NCI-H1930 (cell line): ENCODE measurements at places on chromosomes 2 and 18.

DNA sequence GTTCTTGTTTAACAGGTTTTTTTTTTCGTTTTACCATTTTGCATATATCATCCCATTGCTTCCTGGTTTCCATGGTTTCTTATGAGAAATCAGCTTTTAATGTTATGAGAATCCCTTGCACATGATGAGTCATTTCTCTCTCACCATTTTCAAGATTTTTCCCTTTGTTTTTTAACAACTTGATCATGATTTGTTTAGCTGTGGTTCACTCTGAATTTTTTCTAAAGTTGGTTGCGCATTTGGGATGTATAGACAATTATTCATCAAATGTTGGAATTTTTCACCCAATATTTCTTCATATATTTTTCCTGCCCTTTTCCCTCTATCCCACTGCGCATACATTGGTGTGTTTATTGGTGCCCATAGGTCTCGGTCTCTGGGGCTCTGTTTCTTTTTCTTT is 42.4 kb upstream of the BIN1 start:
- DNase-seq = no peak

DNA sequence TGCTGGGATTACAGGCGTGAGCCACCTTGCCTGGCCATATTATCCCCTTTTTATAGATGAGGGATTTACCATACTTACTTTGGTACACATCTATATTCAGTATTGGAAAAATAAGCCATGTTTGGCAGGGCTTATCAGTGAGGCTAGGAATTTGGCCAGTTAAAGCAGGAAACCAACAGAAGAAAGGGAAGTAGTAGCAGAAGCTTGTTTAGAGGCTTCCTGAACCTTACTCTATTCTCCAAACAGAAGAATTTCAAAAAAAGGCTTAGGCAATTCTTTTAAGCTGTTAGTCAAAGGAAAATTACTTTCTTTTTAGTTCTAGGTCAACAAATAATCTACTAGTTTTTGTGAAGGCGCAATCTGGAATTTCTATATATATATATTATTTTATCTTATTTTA is 3.2 kb upstream of the GLS start:
- no peak for DNase-seq

- DNase-seq = no peak
These were observed 13.5 kb downstream of the DIS3L2 start for GRCh38 chr2:231975001-231975400.

DNA sequence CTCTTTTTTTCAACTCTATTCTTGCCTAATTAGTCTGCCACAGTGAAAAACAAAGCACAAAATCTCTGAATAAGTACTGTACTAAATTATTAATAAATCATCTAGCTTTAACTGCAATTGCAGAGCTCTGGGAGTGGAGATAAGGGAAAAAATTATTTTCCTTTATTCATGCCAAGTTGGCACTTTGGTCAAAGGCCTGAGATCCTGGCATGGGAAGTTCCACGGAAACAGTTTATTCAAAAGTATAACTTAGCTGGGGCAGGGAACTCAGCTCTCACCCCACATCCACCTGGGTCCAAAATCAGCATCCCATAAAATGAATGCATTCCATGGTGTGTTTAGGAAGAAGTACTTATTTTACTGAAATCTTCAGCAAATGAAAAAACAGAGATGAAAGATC is 185.2 kb upstream of the APCDD1 start:
- DNase-seq = no peak

GRCh38 chr2:228590681-228591080 is 409.2 kb upstream of the SPHKAP start:
- DNase-seq = no peak

DNA sequence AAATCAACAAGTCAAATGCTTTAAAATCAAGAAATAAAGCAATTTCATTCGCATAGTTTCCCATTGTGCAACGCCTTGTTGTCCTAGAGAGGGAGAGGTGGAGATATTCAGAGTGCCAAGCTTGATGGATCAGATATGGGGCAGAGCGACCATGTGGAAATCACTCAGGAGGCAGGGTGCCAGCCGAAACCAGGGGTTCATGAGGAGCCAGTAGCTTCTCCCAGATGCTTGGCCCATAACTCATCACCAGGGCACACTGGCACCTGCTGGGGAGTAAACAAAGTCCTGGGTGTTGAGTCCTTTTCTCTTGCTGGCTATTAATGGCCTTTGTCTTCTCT is 53.0 kb upstream of the ASAP2 start:
- no peak for DNase-seq

- no peak for DNase-seq
These were observed 11.7 kb downstream of the ARHGAP28 start for GRCh38 chr18:6741232-6741663.

GRCh38 chr2:240647503-240648154 is 22.3 kb downstream of the GPR35 start:
- DNase-seq = no peak

GRCh38 chr2:179571252-179571651 is 290.2 kb downstream of the ZNF385B start:
- no peak for DNase-seq

- no peak for DNase-seq
These were observed 8.0 kb downstream of the ZNF516 start for GRCh38 chr18:76487070-76487469.

DNA sequence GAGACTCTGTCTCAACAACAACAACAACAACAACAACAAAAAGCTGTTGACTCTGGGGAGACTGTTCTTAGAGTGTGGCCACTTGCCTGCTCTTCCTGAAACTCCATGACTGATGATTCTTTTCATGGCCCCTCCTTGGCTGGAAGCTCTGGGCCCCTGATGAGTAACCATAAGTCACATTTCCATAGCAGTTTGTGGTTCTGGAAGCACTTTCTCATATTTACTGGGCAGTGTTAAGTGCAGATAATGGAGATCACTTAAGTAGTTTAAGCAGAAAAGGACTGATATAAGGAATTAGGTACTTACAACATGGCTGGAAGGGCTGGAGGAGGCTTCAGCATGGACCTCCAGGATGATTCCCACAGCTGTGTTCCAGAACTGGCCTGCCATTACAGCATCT is 147.3 kb upstream of the DLX2 start:
- no peak for DNase-seq

- DNase-seq = no peak
These were observed 42.4 kb downstream of the KLF7 start for GRCh38 chr2:207123335-207123744.

DNA sequence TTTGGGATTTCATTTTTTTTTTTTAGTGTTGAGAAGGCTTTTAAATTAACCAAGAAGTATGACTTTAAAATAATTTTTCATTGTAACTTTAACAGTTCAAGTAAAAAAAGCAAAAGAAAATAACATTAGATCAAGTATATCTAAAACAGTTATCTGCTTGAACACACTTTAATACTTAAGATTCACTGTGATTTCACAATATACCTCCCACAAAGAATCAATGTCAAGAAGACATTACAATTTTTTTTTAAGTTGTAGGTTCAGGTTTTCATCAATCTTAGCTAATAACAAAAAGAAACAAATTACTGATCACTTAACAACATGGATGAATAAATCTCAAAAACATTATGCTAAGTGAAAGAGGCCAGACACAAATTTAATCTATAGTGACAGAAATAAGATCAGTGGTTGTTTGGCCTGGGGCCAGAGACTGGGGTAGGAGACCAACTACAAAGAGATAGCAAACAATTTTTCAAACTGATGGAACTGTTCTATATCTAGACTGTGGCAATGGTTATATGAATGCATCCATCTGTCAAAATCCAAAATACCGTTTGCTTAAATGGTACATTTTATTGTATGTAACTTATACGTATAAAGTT is 74.8 kb upstream of the FRZB start:
- DNase-seq = no peak

DNA sequence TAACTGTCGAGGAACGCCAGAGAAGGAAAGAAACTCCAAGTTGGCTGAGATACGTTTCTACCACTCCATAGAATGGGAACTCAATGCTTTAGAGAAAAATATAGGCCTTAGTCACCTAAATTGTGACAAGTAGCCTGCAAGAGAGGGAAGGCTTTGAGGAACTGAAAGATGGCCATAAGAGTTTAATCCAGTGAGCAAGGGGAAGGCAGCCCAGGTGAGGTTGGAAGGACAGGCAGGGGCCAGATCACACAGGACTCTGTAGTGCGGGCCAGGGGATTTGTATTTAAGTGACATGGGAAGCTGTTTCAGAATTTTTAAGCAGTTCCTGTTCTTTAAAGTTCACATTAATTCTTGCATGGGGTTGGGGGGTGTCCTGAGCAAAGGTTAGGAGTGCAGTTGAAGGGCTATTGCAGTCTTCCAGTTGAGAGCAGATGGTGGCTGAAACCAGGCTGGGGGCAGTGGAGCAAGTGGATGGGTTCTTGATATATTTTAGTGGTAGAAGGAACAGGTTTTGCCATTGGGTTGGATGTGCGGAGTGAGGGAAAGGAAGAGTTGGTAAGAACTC is 138.9 kb upstream of the PELI1 start:
- DNase-seq = no peak

- DNase-seq = no peak
These were observed 1.7 kb downstream of the CXCR4 start for GRCh38 chr2:136116151-136116812.

DNA sequence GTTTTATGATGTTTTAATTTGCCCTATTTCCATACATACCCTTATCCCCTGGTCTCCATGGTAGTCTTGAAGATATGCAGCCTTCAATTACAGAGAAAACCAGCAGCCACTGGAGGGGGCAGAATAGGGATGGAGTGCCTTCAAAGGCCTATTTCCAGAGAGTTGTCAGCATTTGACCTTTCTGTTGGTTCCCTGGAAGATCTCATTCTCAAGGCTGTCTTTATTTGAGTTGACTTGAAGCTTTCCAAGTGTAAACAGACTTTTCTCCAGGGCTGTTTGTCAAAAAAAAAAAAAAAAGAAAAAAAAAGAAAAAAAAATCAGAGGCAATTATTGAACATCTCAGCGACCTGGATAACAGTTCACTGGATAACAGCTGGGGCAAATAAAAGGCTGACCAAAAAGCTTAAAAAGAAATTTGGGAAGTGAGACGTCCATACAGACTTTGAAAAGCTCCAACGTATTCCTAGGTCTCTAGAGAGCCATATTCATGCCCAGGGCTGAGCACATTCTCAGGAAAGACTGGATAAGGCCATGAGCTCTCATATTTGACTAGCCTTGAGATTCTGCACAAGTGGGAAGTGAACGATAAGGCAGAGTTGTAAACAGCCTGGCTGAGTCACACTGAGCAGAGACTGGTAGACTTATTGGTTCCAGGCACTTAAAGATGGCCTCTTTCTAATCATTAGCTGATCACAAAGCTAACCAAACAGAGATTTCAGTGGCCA is 126.6 kb downstream of the VAPA start:
- DNase-seq = no peak

GRCh38 chr2:241112592-241112991 is 10.5 kb upstream of the MTERF4 start:
- DNase-seq = no peak
